Skeletal muscle cell (primary cell): ENCODE measurements at places on chromosomes 5 and 9.

- no peak for DNase-seq
Observed at GRCh38 chr9:15299374-15299939, 7.6 kb downstream of the TTC39B start.

- peak; percentile 10 for DNase-seq
Observed at GRCh38 chr9:73269430-73270101, 117.9 kb downstream of the ANXA1 start.

DNA sequence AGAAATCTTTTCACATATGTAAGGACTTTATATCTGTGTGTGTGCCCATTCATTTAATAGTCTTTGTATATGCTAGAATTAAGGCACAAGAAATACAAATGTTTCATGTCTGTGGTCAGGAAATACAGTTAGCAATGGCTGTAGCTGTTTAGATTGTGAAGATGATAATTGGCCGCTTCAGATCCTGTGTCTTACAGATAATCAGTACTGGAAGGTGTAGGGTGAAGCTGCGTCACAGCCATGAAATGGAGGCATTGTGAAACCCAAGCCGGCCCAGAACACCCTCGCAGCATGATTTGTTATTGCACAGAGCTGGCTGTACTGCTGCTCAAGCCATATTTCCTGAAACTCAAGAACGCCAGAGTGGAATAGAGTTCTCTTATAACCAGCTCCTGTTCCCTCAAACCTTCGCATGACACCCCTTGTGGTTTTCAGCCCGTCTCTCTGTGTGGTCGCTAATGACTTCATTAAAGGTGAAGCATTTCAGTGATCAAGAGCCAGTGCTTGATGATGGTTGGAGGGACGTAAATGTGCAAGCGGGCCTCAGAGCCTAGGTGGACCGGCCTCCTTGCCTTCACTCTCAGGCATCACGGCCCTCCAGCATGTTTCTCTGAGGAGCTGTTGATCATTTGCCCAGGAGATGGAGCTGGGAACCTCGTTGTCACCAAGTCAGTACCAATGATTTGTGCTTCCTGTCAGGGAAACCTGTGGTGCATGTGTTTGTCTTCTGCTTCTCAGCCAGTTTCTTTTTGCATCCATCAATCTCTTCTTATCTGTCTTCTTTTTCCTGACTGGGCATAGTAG lies 80.1 kb downstream of the F2RL2 start:
- no peak for DNase-seq

GRCh38 chr5:110681953-110682352 lies 44.5 kb downstream of the TMEM232 start:
- no peak for DNase-seq

DNA sequence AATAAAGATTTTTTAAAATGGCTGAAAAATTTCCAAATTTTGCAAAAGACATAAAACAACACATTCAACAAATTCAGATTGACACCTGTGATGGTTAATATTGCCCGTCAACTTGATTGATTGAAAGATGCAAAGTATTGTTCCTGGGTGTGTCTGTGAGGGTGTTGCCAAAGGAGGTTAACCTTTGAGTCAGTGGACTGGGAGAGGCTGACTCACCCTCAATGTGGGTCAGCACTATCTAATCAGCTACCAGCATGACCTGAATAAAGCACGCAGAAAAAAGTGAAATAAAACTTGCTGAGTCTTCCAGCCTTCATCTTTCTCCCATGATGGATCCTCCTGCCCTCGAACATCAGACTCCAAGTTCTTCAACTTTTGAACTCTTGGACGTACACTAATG lies 868.0 kb upstream of the CTNND2 start:
- no peak for DNase-seq

DNA sequence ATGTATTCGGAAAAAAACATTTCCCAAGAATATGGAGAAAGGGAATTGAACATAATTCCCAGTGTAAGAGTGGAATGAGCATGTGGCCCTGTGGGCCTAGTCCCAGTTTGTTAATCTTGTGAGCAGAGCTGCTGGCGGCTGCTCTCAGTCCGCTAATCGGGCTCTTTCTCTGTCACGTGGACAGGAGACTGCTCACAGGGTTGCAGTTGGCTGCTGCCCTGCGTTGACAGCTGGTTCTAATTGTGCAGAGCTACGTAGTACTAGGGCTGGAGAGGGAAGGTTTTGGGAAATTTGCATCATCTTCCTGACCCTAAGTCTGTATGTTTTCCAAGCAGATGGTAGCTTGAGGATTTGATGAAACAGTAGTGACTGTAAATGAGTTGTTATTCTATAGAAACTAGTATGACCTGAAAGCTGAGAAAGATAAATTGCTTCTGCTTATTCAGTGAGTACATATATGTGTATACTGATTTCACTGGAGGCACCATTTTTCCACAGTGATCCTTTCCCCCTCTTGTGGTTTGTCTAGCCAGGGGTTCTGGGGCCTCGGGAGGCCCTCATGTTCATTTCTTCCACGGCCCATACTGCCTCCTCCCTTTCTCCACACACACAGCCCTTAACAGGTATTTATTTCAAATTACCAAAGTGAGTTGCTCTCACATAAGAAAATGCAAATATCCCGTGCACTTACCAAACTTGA lies 100.6 kb downstream of the ANGPTL2 start:
- peak; percentile 99 for DNase-seq

GRCh38 chr5:163089230-163089629 lies 348.2 kb upstream of the CCNG1 start:
- DNase-seq: no peak

DNA sequence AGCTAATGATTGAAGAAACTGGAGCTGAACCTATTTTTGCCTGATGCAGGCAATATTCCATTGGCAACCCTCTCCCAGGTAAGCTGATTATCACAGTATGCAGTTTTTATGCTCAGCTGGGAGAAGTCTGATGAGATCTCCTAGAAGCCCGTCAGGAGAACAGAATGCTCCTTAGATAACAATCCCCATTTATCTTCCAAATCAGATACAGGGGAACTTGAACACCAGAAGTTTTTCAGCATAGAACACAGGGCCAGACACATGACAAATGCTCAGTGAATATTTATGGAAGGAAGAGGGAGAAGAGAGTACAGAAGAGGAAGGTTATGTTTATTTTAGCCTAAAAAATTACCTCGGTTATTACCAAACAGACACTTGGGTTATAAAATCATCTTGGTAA lies 37.9 kb downstream of the CFAP90 start:
- no peak for DNase-seq

GRCh38 chr5:180720486-180720885 lies 19.4 kb downstream of the OR2Y1 start:
- DNase-seq: no peak

DNA sequence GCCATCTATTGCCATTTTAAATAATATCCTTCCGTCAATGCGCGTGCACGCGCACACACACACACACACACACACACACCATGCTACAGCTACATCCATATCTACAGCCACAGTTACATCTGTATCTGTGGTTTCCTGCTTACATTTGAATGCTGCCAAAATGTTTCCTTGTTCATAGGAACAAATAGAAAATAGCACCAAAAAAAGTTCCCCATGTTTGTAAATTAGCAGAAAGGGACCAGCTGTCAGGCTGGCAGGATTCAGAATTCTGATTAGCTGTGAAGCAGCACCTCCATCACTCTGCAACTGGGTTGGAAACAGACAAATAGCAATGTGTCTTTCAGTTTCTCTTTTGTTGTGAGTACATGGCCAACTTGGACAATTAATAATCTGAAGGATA lies 601.5 kb downstream of the IRX1 start:
- no peak for DNase-seq

DNA sequence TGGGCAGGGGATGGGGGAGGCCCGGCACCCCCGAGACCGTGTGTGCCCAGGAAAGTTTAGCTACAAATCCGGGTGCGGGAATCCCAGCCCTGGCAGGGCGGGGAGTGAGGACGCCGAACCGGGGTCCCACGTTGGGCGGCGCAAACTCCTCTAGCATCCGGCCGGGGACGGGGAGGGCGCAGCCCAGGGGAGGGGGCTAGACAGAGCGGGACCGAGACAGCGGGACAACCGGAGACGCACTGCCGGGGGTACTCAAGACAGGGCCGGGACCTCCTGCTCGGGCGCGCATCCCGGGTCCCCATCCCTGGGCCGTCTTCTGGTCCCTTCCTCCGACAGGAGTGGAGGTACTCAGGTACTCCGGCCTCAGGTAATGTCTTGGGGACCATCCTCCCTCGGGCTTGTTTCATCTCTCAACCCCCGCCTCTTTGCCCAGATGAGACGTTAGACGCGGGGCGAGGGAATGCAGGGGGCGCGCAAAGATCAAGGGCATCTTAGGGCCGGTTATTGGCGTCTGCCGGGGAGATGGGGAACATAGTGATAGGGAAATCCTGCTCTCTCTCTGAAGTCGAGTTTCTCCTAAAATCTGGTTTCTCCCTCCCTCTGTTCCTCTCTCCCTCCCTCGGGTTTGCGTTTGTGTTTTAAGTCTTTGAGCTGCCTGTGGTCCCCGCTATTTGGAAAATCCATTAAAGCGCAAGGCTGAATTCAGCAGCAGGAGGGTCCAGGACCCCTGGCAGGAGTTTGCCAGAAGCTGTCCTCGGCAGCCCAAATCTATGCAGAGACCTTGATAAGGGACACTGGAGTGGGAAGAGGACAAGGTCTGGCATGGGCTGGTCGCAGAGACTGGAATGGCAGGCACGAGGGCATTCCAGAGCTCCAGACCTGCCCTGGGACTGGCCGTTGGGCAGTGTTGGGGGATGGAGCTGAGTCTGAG lies 815 bp downstream of the PDZD2 start:
- DNase-seq: no peak

DNA sequence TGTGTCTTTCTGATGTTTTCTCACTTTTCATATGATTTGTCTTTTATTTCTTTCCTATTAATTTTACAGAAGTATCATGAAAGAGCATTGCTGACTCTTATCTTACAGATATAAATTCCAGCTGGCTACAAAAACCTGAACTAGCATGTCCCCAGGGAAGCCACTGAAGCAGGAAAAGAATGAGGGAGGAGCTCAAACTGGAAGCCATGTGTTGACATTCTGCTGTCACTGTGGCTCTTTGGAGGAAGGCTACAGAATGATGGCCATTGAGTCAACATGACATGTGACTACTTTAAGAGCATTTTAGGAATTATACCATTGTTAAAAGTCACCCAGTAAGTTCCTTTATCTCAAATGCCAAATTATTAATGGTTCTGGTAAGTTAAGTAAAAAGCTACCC lies 638.3 kb upstream of the DMAC1 start:
- DNase-seq: no peak

DNA sequence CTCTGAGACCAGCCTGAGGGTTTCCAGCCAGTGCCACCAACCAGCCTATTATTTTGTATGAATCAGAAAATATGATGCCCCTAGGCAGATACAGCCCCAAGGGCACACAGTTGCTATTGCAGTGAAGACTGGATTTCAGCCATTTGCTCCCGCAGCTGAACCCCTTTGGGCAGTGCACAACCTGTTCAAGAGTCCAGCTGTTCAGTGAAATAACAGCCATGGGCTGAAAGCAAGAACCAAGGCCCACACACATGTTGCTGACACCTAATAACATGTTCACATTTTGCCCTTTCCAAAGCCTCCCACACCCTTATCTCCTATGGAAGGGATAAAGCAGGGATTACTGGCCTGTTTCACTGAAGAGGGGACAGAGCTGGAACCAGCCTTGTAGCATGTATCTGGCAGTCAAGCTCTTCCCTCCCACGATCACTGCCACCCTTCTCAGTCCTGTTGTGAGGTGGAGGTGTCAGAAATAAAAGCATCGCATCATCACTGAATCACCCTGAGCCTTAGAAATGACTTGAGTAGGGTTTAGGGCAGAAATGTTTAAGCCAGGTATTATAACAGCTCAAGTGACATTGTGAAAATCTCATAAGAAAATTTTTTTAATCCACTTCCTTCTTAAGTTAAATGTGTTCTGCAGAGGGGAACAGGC lies 137.1 kb upstream of the FSTL4 start:
- DNase-seq: no peak

DNA sequence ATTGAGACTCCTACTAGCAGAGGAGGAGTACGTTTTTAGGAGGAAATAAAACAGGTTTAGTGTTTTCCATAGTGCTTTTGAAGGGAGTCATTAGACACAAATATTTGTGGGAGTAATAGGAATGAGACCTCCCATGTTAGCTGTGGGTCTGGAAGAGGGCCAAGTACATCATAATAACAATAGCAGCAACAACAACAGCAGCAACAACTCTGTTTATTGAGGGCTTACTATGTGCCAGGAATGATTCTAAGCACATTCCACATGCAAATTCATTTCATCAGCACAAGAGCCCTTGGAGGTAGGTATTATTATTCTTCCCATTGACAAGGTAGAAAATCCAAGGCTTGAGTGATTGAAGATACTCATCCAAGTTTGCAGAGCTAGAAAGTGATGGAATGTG lies 384.2 kb upstream of the RPS23 start:
- no peak for DNase-seq

DNA sequence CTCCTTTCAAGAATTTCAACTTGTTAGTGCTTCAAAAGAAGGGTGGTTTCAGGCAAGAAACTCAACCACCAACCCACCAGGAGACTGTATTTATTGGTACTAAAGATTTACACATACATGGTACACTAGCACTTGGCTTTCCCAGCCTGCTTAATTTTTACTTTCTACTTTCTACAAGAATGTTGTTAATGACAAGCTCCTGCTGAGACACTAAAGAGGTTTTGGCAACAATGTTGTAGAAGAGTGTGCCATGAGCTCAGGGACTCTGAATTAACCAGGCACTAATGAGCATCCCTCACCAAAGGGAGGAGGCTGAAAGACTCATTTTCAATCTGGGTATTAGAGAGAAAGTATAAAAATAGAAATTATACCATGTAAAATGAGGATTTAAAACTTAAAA lies 195.0 kb downstream of the KIAA0825 start:
- no peak for DNase-seq

DNA sequence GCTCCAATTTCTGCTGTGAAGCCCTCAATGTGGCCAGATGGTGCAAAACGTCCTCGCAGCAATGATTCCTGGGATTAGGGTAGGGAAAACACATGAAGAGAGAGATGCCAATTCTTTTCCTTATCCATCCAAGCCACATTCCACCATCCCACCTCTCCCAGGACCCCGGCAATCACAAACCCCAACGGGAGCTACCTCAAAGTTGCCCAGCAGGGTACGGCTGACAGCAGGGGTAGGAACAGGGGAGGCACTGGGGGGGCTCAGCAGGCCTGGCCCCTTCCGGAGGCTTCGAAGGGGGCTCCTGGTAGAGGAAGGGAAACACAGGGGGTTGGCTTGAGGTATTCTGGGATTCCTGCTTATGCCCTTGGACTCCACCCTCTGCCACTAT lies 3.4 kb upstream of the STOML2 start:
- DNase-seq: no peak

- peak; percentile 18 for DNase-seq
Observed at GRCh38 chr9:33721674-33722358, 73.5 kb upstream of the PRSS3 start.

GRCh38 chr5:111233052-111233374 lies 8.8 kb downstream of the CAMK4 start:
- no peak for DNase-seq

DNA sequence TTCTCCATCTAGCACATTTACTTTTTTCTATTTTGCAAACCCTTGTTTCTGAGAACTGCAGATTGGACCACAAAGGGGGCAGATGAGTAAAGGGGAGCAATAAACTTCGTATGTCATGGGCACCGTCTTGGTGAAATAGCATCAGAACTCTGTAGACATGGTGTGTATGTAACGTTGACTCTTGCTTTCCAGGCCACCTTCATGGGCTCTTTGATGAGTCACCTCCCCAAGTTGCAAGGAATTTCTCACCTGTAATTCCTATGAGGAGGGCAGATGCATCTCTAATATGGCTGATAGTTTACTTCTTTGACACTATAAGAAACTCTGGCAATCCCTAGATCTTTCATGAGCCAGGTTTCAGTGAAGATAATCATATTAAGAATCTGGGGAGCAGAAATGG lies 163.4 kb upstream of the PLPPR1 start:
- DNase-seq: no peak
